WERI-Rb-1 (cell line): ENCODE measurements at places on chromosomes 2 and 18.

DNA sequence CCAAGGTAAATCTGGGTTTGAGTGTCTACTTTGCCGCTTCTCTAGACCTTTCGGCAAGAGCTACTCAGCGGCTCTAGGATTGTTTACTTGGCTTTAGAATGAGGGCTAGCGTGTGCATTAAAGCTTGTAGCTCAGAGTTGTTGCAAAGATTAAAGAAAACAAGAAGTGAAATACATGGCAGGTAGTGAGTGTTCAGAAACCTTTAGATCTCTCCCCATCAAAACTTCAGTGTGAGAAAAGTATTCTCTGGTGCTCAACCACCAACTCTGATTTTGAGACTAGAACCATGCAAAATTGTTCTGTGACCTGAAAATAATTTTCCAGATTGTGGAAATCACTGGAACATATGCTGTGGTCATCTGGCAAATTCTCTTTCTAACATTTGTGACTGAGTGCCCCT lies 512.0 kb downstream of the CMPK2 start:
- DNase-seq: no peak

DNA sequence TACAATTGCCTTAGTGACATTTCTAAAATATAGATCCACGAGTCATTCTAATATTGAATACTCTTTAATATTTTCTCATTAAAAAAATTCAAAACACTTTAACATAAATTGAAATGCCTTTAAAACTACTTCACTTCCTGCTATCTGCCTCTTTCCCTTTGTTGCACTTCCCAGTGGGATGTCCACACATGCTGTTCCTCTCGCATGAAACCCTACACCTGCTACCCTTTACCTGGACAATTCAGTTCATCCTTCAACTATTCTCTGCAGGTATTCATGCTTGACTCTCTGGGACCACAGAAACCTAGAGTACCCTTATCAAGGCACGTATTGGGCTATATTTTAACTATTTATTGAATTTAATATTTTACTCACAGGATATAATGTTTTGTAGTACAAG lies 373.3 kb upstream of the GALNT5 start:
- DNase-seq: no peak

DNA sequence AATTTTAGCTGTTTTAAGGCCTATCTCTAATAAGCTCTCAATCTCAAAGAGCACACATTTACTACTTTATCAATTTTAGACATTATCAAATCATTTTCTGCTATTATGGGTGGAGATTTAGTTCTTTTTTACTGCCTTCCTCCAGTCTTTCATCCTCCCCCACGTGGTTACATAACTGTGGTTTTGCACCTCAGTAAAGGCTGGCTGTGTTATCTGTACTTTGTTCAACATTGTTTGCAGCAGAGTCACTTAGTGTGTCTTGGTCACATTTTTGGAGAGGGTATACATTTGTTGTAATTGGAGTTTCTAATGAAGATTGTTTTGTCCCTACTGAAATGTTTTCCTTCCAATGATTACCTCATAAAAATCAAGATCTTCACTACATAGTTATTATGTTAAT lies 549.6 kb upstream of the CELF4 start:
- no peak for DNase-seq

- no peak for DNase-seq
These were observed 61.7 kb downstream of the STK39 start for GRCh38 chr2:168185583-168186274.

GRCh38 chr18:44180683-44181082 lies 500.0 kb upstream of the SETBP1 start:
- no peak for DNase-seq

DNA sequence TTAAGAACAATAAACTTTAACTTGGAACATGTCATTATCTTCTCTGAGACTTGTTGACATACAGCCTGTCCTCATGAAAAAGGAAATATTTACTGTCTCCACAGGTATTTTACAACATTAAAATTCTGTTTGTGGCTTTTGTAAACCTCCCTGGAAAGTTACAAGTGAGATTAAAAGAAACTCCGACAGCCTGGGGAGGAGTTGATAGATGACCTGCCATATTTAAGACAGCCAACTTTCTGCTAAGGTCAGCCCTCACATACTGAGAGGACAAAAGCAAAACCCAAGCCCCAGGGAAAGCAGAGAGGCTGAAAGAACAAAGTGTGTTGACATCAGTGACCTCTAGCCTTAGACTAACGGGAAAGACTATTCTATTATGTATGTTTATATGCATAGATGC lies 350.2 kb downstream of the RIT2 start:
- DNase-seq: no peak

- DNase-seq: no peak
These were observed 2.2 kb downstream of the IRS1 start for GRCh38 chr2:226797289-226797988.

DNA sequence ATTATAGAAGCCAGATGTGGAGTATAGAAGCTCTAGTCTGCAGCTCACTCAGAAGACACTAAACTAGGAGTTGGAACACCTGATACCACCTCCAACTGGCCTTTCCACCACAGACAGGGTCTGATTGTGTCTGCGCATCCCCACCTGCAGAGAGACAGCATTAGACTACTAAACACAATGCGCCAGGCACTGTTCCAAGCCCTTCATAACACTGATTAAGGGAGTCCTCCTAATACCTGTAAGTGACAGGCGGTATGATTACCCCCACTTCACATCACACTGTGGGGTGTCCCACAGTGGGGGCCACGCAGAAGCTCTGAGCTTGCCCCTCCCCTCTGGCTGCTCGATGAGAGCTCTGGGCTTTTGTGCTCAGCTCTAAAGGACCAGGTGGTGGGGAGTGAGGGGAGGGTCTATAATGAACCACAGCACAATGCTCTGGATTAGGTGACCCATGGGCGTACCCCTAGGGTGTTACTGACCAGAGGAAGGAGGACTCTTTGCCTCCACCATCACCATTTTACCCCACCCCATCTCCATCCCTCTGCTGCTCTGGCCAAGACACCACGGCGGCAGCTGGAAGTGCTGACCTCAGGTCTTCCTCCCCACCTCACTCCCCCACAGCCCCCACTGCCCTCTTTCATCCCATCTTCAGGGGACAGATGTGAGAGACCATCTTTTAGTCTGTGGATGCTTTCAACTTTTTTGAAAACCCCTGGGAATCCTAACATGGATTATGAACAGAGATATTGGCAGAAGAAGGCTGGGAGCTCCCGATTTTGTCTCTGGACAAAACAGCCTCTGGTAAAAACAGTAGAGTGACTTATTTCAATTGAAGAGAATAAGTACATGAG lies 145.1 kb downstream of the GFPT1 start:
- DNase-seq: no peak

GRCh38 chr2:3505771-3506170 lies 13.6 kb downstream of the ADI1 start:
- DNase-seq: peak; percentile 69

DNA sequence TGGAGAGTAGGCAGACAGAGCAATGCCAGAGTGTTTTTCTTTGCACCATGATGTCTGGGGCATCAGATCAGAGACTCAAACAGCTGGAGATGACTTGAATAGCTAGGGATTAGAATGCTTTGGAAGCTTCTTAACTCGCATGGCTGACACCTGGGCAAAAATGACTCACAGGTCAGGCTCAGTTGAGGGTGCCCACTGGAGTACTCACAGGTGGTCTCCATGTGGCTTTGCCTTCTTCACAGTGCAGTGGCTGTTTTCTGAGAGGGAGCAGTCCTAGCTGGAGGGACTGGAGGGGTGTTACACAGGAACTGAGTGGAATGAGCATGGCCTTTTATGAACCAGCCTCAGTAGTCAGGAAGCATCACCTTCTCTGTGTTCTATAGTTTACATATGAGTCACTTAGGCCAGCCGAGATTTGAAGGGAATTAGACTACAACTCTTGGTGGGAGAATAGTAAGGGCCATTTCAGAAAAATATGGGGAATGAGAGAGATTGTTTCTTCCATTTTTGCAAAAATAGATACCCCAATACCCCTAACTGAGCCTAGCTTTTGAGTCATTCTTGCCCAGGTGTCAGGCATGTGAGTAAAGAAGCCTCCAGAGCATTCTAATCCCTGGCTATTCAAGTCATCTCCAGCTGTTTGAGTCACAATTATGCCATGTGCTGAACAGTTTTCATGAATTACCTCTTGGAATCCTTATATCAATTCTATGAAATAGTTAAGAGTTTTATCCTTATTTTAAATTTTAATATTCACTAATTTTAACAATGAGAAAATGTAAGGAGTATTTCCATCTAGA lies 7.1 kb upstream of the PPP1R1C start:
- no peak for DNase-seq

- DNase-seq: peak; percentile 6
These were observed 228.0 kb downstream of the ATAD2B start for GRCh38 chr2:23698721-23699579.

GRCh38 chr2:100630473-100630977 lies 67.7 kb downstream of the PDCL3 start:
- DNase-seq: no peak

- DNase-seq: no peak
These were observed 787.9 kb upstream of the FANCL start for GRCh38 chr2:59029058-59029457.

DNA sequence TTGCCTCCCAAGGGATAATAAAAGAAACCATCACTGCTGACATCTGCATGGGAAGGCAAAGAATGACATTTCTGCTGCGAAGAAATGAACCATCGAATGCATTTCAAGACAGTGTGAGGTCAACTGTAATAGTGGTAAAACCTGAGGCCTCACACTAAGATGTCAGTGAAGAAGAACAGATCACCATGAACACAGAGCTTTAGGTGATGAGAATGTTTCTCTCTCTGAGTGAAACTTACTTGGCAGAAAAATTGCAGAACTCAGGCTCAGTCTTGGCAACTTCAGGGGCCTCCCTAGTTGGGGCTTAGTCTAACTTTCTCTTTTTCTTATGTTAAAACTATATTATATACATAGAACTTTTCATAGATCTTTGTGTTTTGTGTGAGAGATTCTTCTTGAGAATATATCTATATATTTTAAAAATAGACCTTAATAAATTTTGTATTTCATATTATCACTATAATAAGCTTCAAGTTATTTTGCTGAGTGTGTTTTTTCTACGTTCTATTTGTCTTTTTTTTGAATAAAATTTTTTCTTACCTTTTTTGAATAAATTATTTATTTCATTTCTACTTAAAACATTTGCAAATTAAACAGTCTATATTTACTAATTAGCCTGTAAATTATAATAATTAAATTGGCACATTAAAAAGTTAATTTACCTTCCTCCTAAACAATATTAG lies 427.5 kb upstream of the TRIB2 start:
- no peak for DNase-seq

- DNase-seq: peak; percentile 19
These were observed 146.5 kb downstream of the ASB1 start for GRCh38 chr2:238573065-238573778.

- peak; percentile 70 for DNase-seq
These were observed 20.7 kb downstream of the FOSL2 start for GRCh38 chr2:28413152-28413898.

GRCh38 chr2:232615339-232615738 lies 18.1 kb upstream of the EFHD1 start:
- DNase-seq: no peak

GRCh38 chr2:8653485-8653884 lies 28.4 kb upstream of the ID2 start:
- DNase-seq: no peak

- DNase-seq: no peak
These were observed 112.4 kb upstream of the RND3 start for GRCh38 chr2:150599889-150600288.

DNA sequence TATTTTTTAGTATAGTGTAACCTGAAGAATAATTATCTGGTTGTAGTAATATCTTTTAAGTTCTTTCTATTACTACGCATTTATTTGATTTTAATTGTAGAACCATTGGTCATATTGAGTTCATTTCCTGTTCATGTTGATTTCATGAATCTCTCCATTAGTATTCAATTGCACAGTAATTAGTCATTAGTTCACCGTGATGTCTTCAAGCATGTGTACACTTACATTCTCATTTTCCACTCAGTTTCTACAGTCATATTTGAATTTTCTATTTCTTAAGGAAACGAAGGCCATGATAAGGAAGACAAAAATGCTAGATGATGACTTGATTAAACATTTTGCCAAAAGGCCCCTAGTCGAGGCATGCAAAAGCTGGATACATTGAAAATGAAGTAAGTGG lies 333.7 kb upstream of the FANCL start:
- DNase-seq: no peak

- no peak for DNase-seq
These were observed 65.3 kb upstream of the DNER start for GRCh38 chr2:229779650-229780049.

GRCh38 chr2:10083046-10083445 lies 2.8 kb upstream of the CYS1 start:
- DNase-seq: no peak
